ENCODE measurements at places on chromosomes 16 and 17. TPM values are rescaled to one million over a fixed set of nuclear protein-coding genes. Genes with fewer than 3 reads are reported as not detected.

HBA1 gene
- total RNA-seq, result not detected

PABPN1L gene
- not detected for total RNA-seq

C1QL1 gene
- 2.5 TPM for total RNA-seq

CCL4 gene
- not detected for total RNA-seq

EPOP gene
- 4.1 TPM for total RNA-seq

ADORA2B gene
- total RNA-seq, result 69.1 TPM

GJD3 gene
- not detected for total RNA-seq

EPX gene
- not detected for total RNA-seq

SHISA9 gene
- total RNA-seq, result under 0.01 TPM

SBK1 gene
- 0.08 TPM for total RNA-seq

METTL23 gene
- 24.5 TPM for total RNA-seq

ARHGDIG gene
- not detected for total RNA-seq

OR3A3 gene
- not detected for total RNA-seq

CLEC10A gene
- total RNA-seq, result not detected

PRSS33 gene
- not detected for total RNA-seq

PMFBP1 gene
- 0.31 TPM for total RNA-seq

ANKRD40CL gene
- not detected for total RNA-seq

TNFRSF17 gene
- total RNA-seq, result not detected
